ENCODE measurements at places on chromosomes 5 and 9.

- DNase-seq = no peak
Observed at GRCh38 chr9:105887679-105888078, 193.3 kb downstream of the TMEM38B start.

GRCh38 chr5:45062044-45062443 is 253.3 kb downstream of the MRPS30 start:
- no peak for DNase-seq

GRCh38 chr9:34707130-34707529 is 2.8 kb downstream of the CCL21 start:
- no peak for DNase-seq

DNA sequence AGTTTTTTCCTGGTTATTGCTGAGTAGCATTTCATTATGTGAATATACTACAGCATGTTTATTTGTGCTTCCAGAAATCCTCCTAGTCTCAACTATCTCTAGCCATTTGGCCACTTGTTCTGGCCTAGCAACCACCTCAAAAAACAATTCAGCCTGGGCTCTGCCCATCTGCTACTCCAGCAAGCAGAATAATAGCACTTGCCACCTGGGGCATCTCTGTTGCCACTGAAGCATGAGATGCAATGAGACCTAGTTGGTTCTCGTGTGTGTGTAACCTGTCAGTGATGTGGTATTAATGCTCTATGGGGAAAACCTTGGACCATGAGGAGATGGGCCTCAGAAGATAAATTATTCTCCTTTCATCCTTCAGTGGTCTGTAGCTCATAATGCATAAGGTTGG is 129.5 kb downstream of the RNF180 start:
- no peak for DNase-seq

DNA sequence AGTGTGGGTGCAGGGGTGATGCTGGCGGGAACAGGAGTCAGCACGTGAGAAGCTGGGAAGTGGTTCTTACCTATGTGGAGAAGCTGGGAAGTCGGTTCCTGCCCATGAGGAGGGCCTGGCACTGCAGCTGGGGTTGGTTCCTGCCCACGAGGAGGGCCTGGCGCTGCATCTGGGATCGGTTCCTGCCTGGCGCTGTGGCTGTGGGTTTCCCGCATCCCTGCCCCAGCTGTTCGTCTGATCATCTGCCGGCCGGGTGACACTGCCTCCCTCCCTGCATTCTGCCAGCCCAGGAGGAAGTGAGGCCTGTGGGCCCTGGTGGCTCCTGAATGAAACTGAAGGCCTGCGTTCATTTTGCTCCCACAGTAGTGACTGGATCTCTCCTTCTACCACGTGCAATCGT is 5.1 kb downstream of the OBP2A start:
- no peak for DNase-seq

GRCh38 chr5:133229931-133230664 is 178.3 kb downstream of the HSPA4 start:
- no peak for DNase-seq

DNA sequence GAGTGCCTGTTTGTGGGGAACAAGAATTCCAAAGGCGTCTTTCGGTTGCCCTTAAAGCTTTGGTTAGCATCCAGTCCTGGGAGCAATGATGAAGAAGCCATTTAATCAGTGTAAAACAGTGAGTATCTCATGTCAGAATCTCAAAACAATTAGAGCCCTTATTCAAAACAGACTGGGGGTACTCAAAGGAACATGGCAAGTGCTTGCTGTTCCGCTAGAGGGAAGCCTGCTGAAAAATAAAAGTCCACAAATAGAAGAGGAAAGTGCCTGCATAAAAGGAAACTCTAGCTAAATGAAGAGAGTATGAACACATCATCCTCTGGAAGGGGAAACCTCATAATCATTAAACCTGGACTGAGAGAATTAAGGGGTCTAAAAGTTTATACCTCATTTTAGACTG is 26.4 kb downstream of the FBXL7 start:
- no peak for DNase-seq

- DNase-seq = no peak
Observed at GRCh38 chr9:125549039-125549438, 158.0 kb downstream of the MAPKAP1 start.

- DNase-seq = no peak
Observed at GRCh38 chr9:124300312-124300711, 42.6 kb downstream of the NEK6 start.

GRCh38 chr5:137933491-137933911 is 44.2 kb downstream of the PKD2L2 start:
- no peak for DNase-seq

DNA sequence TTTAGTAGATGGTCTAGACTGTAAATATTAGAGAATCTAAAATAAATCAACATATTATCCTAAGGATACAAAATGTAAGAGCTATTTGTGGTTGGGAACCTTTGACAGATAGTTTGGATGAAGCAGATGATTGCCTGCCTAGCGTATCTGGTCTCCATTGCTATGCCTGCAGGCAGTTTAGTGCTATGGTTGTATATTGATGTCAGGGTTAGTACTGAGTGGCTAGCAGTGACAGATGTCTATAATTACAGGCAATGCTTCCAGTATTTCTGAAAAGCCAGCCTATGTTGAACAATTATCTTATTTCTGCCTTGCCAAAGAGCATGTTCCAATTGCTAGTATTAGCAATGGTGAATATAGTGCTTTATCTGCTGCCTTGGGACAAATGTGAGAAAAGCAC is 151.3 kb upstream of the TLX3 start:
- DNase-seq = no peak

DNA sequence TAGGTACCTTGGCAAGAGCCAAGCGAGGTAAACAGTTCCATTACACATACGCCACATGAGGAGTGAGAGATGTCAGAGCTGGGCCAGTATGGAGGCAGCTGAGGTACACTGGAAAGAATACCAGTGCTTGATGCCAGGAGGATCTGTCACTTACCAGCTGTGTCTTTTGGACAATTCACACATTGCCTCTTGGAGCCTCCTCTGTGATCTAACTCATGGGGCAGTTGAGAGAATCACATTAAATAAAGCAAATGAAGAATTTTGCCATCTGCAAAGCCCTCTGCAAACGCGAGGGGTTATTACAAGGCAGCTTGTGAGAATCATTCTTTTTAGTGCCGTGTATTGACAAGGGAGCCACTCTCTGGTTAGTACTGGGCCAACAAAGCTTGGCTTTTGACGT is 429.7 kb upstream of the KLF4 start:
- no peak for DNase-seq

GRCh38 chr5:110007101-110007500 is 317.4 kb downstream of the MAN2A1 start:
- no peak for DNase-seq

DNA sequence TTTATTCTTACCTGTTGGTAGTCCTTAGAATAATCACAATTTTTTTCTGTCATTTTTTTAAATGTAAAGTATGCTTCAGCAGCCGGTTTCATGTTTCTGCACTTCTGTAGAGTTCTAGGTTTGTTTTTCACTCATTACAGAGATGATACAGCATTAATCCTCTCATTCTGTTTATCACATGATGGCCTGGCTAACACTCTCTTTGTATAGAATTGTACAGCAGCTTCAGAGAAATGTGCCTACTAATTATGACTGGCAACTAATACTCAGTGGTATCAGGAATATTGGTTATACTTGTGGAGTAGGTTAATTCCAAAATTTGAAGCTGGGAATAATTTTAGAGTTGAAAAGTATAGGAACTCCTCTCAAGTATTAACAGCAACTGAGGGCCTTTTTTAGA is 192.9 kb upstream of the OTULINL start:
- no peak for DNase-seq

- DNase-seq = no peak
Observed at GRCh38 chr9:8845808-8846207, 1046.2 kb upstream of the DMAC1 start.

GRCh38 chr5:89320421-89321277 is 437.7 kb upstream of the MEF2C start:
- no peak for DNase-seq

GRCh38 chr9:96116275-96117064 is 185.5 kb downstream of the HSD17B3 start:
- DNase-seq = no peak

DNA sequence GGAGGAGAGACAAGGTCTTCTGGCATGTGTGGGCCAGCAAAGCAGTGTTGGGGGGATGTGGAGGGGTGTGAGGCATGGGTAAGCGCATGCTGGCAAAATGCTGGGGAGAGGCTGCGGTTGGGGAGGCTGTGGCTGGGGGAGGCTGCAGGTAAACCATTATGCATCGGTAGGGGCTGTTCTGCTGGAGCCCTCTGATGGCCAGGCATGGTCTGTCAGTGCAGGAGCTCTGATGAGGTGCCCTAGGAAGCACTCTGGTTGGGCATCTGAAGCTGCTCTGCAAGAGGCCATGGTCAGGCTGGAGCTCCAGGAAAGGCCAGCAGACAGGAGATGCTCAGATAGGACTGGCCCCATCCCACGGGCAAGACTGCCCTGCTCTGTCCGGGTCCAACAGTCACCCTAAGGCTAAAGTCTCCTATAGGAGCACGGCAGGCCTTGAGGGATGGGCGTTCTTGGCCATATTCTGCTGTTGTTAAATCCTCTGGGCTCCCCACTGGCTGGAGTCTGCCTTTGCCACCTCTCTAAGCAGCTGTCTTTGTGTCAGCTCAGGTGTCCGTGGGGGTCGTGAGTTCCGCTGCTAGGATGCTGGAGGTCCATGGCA is 28.7 kb downstream of the ITGA2 start:
- no peak for DNase-seq

DNA sequence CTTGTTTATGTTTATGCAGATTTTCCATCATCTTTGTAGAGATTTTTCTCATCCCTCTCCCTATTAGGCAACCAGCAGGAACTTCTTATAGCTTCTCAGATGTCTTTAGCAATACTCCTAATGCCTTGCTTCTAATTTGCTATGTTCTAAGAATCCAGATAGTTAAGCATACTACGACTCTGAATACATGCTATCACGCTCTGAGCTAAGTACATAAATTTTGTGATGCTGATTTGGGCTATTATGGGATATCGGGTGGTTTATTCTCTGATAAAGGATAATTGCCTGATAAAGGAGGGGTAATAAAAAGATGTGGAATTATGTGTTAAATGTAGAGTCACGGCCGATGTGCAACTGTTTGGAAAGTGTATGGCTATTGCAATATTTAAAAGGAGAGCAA is 6.5 kb upstream of the FBXL7 start:
- DNase-seq = no peak

DNA sequence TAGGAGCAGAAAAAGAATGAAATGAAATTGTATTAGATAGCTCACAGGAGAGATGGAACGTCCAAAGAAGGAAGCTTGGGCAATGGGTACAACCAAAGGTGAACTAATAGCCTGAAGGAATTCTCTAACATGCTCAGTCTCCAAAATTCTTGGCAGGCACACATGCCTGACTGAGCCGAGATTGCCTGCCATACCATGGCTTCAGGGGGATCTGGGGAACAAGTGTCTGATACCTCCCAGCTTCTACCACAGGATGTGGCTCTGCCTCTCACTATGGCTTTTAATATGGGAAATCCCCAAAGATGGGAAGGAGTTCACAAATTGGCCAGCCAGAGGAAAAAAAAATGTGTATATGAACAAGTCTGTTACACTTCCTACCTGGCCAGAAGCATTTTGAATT is 3.6 kb upstream of the PALM2AKAP2 start:
- no peak for DNase-seq

DNA sequence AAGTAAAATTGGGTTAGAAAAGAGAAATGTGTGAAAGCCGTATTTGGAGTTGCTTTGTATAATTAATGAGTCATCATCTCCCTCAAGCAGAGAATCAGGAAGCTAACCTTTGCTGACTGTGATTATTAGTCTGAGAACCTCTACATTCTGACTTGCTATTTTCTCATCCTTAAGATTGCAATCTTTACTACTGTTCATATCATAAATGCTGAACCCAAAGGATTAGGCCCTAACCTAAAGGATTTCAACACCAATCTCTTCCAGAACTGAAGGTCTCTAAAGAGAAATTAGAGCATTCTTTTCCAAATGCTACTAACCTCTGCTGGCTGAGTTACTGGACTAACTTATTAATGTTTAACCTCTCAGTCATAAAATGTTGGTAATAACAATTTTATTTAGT is 538.1 kb upstream of the MEF2C start:
- DNase-seq = no peak

- DNase-seq = no peak
Observed at GRCh38 chr5:69372394-69372793, 2.8 kb downstream of the RAD17 start.

- DNase-seq = no peak
Observed at GRCh38 chr9:130271473-130271872, 5.9 kb downstream of the HMCN2 start.

GRCh38 chr5:124860291-124860655 is 113.8 kb upstream of the ZNF608 start:
- no peak for DNase-seq

- DNase-seq = no peak
Observed at GRCh38 chr9:120750421-120750820, 36.2 kb upstream of the MEGF9 start.

DNA sequence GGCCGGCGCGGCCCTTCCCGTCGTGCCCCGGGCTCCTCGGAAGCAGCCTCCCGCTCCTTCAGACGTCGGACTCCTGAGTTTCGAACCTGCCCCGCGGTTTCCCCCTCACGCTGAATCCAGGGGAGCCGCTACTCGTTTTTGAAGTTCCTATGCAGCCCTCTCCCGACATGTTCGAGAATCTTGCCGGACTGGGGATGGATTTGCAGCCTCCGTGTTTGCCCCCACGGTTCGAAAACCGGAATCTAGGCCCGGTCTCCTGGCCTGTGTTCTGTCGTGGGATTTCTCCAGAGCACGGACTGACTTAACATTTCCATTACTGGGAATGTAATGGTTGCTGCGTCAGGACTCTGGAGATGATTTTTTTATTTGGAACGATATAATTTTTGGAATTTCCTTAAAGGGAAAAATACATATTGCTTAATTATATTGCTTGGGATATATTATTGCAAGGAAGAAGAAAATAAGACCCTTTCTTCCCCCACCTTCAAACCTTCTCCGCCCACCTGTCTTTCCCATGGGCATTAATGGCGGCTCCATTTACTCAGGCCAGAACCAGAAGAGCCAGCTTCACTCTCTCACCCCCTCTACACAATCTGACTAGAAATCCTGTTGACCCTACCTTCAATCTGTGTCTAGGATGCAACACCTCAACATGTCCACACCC is 8.5 kb upstream of the MGAT1 start:
- no peak for DNase-seq

GRCh38 chr9:88339317-88339716 is 48.9 kb upstream of the SPIN1 start:
- no peak for DNase-seq
